ENCODE measurements at places on chromosomes 4 and X.

DNA sequence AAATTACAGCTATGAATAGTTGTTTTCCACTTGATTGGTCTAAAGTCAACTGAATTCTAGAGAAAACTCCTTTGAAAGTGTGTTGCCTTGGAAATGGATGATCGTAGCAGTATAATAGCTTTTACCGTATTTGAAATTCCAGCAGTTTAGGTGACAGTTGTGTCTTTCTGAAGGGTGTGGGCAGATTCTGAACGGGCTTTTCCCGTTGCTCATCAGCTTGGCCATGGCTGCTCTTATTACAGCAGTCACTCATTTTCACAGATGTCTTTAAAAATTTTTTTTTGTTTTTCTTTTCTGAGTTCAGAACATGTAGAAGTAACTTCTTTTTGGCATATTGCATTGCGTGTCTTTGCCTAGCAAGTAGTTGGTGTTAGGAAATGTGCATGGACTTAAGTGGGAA, 69.6 kb upstream of the SLC4A4 start:
- DNase-seq, result no peak

GRCh38 chr4:87989765-87990164, 14.3 kb downstream of the SPP1 start:
- no peak for DNase-seq

DNA sequence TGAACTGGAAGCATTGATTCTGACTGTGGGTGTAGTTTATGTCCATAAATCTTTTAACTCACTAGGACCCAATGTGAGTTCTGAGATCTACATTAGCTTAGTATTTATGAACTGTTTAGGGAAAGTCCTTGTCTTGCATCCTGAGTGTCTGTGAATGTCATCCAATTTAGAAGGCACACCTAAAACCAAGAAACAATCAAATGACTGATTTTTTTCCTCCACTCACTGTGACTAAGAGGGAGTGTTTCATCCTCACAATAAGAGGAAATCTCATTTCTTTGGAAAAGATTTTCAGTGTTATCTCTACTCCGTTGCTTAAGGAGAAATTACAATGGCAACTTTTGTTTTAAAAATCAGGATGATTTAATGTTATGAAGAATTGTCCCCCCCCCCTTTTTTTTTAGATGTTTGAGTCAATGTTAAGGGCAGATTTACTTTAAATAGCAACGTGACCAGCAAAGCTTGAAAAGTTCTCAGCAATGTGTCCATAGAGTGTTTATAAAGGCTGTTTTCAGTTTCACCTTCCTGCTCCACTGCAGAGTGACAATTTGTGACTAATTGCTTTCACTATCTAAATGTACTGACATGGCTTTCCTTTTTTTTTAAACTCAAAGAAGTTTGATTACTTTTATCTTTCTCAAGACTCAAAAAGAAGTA, 173.0 kb downstream of the SPCS3 start:
- no peak for DNase-seq

GRCh38 chr4:22678940-22679854, 13.5 kb upstream of the GBA3 start:
- no peak for DNase-seq

- DNase-seq, result no peak
Observed at GRCh38 chrX:115583496-115584004, 22.6 kb downstream of the PLS3 start.
